NCI-H146 (cell line): ENCODE measurements at places on chromosomes 13 and 19.

DNA sequence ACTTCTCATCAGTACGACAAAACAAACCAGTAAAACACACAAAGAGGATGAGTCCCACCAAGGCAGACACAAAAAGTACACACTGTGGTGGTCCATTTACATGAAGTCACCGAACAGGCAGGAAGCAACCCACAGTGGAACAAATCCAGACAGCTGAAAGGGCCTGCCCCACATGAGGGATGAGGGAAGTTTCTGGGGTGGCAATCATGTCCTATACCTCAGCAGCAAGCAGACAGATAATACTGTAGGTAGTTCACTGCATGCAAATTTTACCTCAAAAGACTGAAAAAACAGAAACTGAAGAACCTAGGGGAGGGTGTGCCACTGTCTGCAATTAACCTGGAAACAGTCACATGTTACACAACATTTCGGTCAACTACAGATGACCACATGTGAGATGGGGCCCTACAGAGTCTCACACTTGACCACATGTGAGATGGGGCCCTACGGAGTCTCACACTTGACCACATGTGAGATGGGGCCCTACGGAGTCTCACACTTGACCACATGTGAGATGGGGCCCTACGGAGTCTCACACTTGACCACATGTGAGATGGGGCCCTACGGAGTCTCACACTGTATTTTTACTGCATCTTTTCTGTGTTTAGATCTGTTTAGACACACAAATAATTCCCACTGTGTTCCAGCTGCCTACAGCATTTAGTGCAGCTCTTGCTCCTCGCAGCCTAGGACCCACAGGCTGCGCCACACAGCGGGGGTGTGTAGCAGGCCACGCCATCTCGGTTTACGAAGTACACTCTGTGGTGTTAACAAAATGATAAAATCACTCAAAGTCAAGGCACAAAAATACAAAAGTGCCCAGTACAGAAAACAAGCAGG, 22.2 kb downstream of the PCID2 start:
- DNase-seq = no peak

DNA sequence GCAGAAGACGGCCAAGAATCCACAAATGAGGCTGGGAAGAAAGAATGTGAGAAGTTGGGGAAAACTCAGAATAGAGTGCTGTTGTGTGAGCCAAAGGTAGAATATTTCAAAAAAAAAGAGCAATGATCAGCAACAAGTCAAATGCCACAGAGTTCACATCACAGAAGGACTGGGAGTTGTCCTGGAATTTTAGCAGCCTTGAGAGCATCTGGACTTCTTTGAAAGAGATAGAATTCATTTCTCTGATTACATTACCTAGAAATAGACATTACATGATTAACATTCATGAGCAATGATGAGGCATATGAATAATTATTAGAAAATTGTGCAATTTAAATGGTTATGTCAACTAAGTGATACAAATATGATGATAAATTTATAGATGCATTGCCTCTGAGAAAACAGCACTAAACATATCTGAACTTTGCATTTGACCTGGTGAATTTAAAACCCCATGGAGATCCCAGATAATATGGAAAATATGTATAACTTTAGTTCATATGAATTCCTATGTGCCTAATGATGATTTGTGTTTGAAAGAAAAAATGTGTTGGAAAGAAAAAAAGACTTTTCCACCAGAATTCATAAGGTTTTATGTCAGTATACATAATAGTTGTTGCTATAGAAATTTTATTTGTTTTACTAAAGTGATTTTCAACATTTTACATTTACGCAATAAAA, 186.2 kb downstream of the POSTN start:
- DNase-seq = no peak

GRCh38 chr19:17681505-17682125, 6.5 kb downstream of the UNC13A start:
- no peak for DNase-seq

DNA sequence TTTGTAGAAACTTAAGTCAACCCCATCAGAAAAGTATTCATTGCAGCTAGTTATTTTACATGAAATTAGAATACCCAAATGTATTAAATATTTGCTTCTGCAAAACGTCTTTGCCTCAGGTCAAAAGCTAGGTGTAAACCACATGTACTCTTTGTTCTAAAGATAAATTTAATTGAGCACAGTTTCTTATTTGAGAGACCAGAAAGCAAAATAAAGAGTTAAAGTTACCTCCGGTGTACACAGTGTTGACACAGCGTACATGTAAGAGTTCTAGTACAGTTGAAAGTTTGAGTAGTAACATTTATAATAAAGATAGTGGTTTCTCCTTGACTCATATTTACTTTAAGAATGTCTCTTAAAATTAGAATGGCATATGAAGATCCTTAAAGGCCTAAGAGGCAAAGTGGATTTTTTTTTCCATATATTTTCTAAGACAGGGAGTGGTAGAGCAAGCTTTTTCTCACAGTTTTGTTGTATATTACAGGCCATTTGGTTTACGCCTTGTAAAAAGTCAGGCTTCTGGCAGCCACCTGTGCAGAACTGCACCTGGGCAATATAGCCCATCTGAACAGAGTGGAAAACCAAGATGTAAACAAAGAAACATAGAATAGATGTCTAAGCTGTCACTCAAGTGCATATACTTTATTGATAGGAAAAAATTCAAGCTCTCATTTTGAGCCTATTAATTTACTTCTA, 2.9 kb downstream of the LRCH1 start:
- no peak for DNase-seq

DNA sequence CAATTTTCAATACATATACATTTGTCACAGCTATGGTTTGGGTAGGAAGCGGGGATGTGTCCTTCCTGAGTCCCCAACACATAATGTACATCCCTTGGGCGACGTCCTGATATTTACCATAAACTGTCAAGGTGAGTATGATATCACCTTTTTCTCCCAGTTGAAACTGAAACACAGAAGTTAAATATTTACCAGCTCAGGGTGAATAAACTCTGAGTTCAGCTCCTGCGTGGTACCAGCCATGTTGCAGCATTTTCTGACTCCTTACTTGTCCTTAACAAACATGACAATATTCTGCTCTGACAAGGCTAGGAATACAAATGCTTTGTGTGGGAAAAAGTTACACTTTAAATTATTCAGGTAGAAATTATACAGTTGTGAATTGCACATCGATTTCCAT, 294.2 kb downstream of the TEX29 start:
- no peak for DNase-seq

GRCh38 chr13:79519255-79519654, 38.3 kb downstream of the NDFIP2 start:
- no peak for DNase-seq

DNA sequence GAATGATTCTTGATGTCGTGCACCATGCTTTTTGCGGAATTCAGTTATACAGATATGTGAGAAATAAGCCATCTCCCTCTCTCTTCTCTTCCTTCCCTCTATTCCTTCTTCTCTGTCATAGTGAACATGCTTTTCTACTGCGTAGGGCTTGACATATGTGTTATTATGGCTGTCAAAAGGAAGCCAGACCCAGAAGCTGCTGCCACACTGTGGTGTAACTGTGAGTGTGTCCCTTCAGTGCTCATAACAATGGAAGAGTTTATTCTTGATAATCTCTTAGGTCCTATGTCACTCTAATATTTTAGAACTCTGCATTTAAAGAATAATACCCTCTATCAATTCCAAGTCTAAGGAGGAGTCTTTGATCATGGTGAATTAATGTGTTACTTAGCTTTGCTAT, 208.9 kb upstream of the TMTC4 start:
- DNase-seq = no peak

- no peak for DNase-seq
Observed at GRCh38 chr13:59790626-59791025, 373.1 kb downstream of the DIAPH3 start.

- no peak for DNase-seq
Observed at GRCh38 chr13:113589961-113590339, 5.4 kb downstream of the TFDP1 start.

- DNase-seq = no peak
Observed at GRCh38 chr13:32955881-32956594, 60.2 kb upstream of the KL start.

DNA sequence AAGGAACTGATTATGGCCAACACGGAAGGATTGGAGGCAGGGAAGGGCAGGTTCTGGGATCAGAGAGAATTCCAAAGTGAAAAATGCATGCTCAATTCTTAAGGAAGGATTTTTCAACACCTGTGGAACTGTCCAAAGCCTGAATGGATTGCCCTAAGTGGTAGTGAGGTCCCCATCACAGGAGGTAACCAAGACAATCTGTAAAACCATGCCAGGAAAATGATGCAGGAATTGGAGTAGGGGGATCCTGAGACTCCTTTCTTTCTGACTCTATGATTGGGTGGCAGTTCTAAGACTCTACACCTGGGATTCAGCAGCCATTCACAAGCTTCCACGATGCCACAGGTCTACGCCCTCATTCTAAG, 56.5 kb upstream of the ZNRF4 start:
- no peak for DNase-seq

- no peak for DNase-seq
Observed at GRCh38 chr13:95426631-95427030, 125.4 kb upstream of the ABCC4 start.

GRCh38 chr13:30074431-30074830, 224.0 kb upstream of the UBL3 start:
- no peak for DNase-seq

DNA sequence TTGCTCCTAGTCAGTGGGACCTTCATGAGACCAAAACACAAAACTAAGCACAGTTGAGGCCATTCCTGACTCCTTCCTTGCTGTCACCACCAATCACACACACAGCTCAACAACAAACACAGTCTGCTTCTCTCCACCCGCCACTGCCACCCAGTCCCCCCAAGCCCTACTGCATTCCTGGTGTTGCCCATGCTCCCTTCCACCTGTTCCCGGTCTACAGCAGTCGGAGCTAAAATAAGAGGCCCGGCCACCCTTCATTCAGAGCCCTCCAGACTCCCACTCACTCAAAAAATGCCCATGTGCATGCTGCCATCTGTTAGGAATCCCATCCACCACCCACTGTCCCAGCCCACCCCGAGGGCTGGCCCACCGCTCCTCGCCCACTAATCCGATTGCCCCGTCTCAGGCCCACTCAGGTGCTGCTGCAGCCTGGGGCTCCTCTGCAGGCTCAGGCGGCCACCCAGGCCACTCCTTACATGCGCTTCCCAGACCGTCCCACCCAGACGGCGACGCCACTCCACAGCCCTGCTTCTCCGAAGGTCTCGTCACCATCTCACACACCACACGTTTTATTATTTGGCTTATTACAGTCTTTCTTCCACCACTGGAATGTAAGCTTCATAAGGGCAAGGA, 127.6 kb downstream of the RNF17 start:
- DNase-seq = no peak

DNA sequence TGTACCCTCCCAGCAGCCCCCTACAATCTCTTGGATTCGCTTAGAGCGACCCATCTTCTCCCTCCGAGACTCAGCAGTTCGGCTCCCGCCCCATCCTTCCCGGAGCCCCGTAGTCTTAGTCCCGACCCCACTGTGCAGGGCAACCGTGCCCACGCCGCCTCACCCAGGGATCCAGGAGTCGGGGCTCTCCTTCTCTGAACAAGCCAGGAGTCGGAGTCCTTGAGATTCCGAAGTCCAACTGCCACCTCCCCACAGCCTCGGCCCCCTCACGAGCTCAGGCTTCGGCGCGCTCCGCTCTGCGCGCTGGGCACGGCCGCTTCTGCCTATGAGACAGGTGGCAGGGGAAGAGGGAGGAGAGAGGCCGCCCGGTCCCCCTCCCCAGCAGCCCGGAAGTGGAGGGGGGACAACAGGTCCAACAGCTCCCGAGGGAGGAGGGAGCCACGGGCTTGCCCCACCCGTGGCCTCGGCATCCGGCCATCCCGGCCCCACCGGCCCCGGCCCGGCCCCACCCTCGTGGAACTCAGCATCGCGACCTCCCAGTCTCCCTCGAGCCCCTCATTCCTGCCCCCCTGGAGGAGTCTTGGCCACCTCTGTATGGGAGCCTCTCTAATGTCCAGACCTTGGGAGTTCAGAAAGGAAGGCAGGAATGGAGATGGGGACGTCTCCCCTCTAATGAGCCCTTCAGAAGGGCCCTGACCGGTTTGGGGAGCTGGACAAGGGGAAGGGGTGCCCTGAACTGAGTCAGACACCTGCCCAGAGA, at the start of gene PHLDB3:
Gene PHLDB3, minus strand, starts transcription at position 321 of the 760 bp plus-strand sequence. CDS start 628 bp downstream, outside the sequence.
- DNase-seq = peak; percentile 85

DNA sequence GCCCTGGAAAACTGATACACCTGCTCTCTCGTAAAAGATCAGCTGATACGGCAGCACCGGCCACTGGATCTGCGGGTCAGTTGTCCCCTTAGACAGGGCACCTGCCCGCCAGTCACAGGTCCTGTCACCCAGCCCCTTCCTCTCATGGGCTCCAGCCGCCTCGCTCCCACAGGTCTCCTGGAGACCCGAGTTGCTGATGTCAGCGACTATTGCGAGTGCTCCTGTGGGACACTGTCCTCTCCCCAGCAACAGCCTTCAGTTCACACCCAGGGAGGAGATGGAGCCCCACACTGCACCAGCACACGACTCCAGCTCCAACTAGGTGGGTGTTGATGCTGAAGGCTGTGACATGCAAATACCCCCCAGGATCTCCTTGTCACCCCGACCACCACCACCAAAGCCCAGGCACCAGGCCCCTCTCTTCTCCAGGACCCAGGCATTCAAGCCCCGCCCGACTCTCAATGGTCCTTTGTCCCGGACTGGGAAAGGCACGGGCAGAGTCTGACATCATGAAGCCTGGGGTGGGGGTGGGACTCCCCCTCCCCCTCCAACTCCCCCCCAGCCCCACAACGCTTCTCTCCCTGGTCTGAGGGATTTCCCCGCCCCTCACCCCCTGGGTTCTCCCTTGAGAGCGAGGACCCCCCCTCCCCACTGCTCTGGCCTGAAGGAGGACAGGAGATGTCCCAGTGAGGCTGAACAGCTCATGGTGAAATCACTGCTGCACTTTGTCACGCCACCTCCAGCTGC, 1.4 kb upstream of the MAG start:
- no peak for DNase-seq

DNA sequence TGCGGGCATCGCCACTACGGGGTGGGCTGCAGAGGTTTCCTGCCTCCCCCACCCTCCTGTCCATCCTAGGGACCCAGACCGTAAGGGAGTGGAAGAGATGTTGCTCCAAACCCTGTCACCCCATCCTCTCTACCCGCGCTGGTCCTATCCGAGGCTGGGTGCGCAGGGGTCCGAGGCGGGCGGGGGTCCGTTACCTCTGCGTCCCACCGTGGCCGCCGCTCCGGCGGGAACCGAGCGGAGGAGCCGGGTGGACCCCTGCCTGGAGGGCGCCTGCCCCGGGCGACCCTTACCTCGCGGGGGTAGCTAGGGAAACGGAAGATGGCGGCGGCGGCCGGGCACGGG, at the start of gene DGKH:
Gene DGKH, plus strand, starts transcription at position 307 of the 342 bp plus-strand sequence. CDS start 126 bp downstream, outside the sequence.
- DNase-seq = no peak
